ENCODE measurements at places on chromosomes 3 and 15. TPM values are rescaled to one million over a fixed set of nuclear protein-coding genes. Genes with fewer than 3 reads are reported as not detected.

GRCh38 chr3:24156466-24156865 lies 211.4 kb downstream of the NR1D2 start:
- no peak for DNase-seq

GRCh38 chr3:195582947-195583346 lies 793 bp downstream of the APOD start:
- DNase-seq: peak; percentile 73

- no peak for DNase-seq
Measured at GRCh38 chr3:155891321-155891720, 20.9 kb downstream of the GMPS start.

The IL5RA gene
- not detected for total RNA-seq

GRCh38 chr3:188303286-188303799 lies 149.4 kb downstream of the LPP start:
- DNase-seq: no peak

DNA sequence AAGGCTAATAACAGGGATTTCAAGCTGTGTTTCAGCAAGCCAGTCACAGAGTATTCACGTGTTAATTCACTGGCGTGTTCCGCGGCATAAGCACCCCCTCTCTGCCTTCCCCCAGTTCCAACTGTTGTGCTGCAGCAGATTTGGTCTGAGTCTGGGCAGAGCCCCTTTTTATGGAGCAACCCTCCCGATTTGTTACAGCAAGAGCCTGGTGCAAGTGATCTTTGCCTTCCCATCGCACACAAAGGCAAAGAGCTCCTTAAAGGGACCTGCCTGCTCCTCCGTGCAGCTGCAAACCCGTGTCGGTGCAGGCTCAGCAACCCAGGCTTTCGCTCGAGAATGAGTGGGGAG lies 170.5 kb downstream of the KCNAB1 start:
- no peak for DNase-seq

DNA sequence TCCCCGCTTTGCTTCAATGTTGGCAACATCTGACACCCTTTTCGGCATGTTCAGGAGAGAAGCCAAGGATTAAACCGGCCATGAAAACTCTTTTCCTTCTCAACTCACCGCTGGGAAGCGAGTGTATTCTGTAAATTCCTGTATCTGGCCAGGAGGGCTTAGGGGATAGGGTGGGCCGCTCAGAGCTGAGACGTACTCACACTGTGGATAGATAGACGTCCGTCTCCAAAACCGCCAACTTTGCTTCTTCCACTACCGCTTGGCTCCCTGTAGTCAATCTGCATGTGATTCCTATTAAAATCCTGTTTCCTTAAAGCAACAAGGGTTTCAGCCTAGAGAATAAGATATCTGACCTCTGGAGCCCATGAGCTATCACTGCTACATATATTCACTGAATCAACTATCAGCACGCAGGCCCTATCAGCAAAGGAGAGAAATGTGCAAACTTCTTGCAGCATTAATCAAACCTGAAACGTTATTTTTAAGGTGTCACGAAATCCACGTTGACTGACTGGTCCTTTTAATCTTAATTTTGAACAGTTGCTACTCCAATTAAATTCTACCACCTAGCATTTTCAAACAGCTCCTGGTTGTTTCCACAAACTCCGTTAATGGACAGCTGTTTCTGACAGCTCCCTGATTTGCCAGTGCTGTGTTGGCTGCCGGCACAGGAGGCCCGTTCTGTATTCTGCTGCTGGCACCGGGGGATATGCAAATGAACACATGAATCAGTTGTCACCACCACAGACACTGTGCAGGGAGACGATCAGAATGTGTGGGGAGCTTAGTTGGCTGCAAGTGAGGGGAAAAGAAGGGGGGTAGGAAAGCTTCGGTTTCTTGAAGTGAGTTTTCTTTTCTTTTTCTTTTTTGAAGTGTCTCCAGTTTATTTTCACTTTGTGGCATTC lies 438.9 kb upstream of the ARRDC4 start:
- no peak for DNase-seq

GRCh38 chr3:187210545-187211327 lies 13.4 kb downstream of the RTP1 start:
- DNase-seq: peak; percentile 52

- DNase-seq: no peak
Measured at GRCh38 chr3:168104361-168104760, 8.6 kb upstream of the GOLIM4 start.

GRCh38 chr3:20668411-20668810 lies 482.4 kb upstream of the SGO1 start:
- peak; percentile 56 for DNase-seq

DNA sequence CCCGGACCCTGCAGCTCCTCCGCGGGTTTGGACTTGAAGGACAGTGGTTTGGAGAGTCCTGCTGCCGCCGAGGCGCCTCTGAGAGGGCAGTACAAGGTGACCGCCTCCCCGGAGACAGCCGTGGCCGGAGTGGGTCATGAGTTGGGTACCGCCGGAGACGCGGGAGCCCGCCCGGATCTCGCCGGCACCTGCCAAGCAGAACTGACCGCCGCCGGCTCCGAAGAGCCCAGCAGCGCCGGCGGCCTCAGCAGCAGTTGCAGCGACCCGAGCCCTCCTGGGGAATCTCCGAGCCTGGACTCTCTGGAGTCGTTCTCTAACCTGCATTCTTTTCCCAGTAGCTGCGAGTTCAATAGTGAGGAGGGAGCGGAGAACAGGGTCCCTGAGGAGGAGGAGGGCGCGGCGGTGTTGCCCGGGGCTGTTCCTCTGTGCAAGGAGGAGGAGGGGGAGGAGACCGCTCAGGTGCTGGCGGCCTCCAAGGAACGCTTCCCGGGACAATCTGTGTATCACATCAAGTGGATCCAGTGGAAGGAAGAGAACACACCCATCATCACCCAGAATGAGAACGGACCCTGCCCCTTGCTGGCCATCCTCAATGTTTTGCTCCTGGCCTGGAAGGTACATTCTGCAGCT lies 634 bp downstream of the MINDY2 start:
- DNase-seq: peak; percentile 82

The SLITRK3 gene
- total RNA-seq: 0.04 TPM

The C2CD4A gene
- not detected for total RNA-seq

The PPP1R14D gene
- not detected for total RNA-seq

- DNase-seq: no peak
Measured at GRCh38 chr15:27844018-27844666, 255.0 kb downstream of the OCA2 start.

- no peak for DNase-seq
Measured at GRCh38 chr3:30073040-30073439, 533.4 kb upstream of the TGFBR2 start.

- DNase-seq: no peak
Measured at GRCh38 chr3:178465260-178466180, 70.7 kb upstream of the KCNMB2 start.

- peak; percentile 68 for DNase-seq
Measured at GRCh38 chr15:83657549-83657948, 3.6 kb downstream of the ADAMTSL3 start.

DNA sequence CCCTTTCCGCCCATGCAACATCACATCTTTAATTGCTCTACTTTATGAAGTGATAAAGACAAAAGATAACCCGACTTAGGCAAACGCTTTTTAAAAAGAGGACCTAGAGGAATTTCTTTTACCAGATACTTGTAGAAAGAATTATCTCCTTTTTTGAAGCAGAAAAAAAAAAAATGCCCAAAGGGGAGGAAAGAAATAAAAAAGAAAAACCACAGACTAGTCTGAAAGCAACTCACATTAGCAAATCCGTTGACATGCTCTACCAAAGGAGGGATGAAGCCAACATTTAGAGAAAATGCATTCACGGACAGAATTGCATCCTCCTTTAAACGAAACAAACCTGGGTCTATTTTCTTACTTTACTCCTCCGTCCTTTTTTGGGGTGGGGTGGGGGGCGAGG lies 213.6 kb downstream of the MEIS2 start:
- no peak for DNase-seq

GRCh38 chr3:123383091-123384053 lies 65.5 kb downstream of the ADCY5 start:
- DNase-seq: peak; percentile 73

DNA sequence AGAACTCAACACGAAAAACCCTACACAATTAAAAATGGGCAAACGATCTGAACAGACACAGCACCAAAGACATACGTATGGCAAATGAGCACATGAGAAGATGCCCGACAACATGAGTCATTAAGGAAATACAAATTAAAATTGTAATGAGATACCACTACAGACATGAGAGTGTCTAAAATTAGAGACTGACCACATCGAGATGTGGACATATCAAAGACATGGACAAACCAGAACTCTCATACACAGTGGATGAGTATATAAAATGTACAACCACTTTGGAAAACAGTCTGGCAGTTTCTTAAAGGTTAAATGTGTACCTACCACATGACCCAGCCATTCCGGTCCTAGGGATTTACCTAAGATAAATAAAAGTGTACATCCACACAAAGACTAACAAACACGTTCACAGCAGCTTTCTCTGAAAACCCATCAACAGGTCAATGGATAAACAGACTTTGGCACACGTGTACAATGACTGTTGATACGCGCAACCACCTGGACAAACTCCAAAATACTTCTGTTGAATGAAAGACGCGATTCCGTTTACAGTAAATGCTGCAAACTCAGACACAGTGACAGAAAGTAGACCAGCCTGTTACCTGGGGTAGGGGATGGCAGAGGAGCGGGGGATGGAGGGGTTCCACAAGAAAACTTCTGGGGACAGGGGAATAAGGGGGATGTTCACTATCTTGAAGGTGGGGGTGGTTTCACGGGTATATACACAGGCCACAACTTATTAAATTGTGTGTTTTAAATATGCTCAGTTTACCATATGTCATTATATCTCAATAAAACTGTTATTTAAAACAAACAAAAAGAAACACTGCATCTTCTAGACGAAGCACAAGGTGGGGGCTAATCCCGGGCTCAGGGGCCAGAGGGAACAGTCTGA lies 2.1 kb downstream of the TNK2 start:
- no peak for DNase-seq

DNA sequence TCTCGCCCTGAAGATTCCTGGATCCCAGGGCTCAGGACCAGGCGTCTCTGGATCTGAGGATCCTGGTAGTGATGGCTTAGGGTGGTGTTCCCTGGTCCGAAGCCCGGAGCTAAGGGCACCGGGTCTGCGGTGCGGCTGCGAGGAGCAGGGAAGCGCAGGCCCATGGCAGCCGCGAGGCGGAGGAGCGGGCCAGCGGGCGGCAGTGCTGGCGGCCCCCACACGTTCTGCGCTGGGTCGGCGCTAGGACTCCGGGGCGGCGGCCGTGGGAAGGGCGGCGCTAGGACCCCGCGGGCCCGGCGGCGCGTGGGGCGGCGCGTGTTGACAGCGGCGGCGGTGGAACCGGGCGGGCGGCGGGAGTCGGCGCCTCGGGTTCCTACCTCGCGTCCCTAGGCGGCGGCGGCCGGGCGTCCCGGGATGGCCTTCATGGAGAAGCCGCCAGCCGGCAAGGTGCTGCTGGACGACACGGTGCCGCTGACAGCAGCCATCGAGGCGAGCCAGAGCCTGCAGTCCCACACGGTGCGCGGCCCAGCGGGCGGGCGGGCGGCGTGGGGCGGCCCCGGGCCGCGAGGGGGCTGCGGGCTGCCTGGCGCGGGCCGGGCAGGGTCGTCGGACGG lies at the start of gene PXK:
Gene PXK, plus strand, starts transcription at position 318 of the 614 bp plus-strand sequence. Its CDS starts 97 bp downstream, at position 415.
- peak; percentile 88 for DNase-seq

The ALDH1A3 gene
- 25.6 TPM for total RNA-seq

DNA sequence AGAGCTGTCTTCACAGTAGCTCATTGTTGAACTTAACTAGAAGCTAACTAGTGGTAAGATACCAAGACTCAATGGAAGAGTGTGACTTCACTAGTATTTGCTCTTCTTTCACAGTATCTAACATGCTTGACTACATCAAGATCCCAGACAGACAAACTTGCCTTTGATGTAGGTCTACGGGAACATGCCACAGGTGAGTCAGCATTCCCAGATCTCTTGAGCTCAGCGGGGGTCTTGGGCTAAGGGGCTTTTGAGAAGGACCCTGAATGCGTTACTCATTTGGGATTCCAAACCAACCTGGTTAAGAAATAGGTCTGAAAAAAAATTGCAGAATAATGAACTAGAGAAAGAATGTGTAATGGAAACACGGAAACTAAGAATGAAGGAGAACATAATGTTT lies 222.4 kb downstream of the RYR3 start:
- DNase-seq: no peak

- DNase-seq: peak; percentile 92
Measured at GRCh38 chr15:73318463-73319351, 50.1 kb downstream of the HCN4 start.

The SPINK8 gene
- total RNA-seq: not detected

DNA sequence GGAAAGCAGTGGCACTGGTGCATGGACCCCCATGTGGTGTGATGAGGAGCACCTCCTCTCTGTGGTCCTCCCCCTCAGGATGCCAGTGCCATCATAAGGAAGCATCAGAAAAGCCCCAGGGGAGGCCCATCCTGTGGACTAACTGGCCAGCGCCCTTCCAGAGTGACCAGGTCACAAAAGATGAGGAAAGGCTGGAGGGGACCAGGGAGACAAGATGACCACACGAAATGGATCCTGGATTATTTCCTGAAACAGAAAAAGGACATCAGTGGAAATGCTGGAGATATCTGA lies 56.4 kb downstream of the TPRA1 start:
- DNase-seq: no peak
